Mesothelial cell of epicardium (in vitro differentiated cells): ENCODE measurements at places on chromosomes 12 and 14.
A peak's percentile ranks its signal among the peaks of the same experiment; 100 is the strongest.

DNA sequence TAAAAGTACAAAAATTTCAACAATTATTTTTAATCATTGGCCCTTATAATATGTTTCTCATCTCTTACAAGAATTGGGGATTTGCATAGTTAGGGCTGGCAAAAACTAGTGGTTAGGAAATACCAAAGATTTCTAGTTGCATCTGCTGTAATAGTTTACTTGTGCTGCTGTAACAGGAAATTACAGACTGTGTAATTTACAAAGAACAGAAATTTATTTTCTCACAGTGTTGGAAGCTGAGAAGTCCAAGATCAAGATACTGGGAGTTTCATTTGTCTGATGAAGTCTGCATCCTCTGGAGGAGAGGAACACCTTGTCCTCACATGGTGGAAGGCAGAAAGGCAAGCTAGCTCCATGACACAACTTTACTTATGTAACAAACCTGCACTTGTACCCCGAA, 157.0 kb downstream of the FLRT2 start:
- no peak overlapping the region for H3K4me3 ChIP-seq
- no peaks in the 10 kb centered on the region for H3K27me3 ChIP-seq
- no peak overlapping the region for H3K27ac ChIP-seq
- no peaks in the 10 kb centered on the region for H3K4me1 ChIP-seq
- no peaks in the 10 kb centered on the region for H3K36me3 ChIP-seq
- DNase-seq = no peak

DNA sequence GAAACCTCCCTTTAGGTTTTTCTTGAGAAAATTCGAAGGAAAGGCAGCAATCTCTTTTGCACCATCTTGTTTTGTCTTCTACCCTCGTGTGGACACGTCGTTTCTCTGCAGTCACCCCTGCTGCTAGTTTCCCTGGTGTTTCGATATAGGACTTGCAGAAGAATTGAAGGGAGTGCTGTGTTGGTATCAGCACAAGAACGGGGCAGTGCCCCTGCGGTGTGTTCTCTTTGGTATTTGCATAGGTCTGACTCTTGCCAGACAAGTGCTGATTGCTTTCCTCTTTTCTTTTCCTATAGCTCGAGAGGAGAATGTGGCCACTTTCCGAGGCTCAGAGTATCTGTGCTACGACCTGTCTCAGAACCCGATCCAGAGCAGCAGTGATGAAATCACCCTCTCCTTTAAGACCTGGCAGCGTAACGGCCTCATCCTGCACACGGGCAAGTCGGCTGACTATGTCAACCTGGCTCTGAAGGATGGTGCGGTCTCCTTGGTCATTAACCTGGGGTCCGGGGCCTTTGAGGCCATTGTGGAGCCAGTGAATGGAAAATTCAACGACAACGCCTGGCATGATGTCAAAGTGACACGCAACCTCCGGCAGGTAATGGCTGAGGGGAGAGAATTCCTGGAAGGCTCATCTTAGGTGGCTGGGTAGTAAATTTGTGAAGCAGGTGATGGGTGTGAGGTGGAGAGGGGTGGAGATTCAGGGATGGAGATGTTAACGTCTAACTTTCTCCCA, 474.8 kb downstream of the NRXN3 start:
- no peak for DNase-seq
- no peaks in the 10 kb centered on the region for H3K36me3 ChIP-seq
- H3K4me1 ChIP-seq = no peaks in the 10 kb centered on the region
- H3K4me3 ChIP-seq = no peak overlapping the region

GRCh38 chr12:47698055-47698454, 7.8 kb downstream of the RPAP3 start:
- H3K27me3 ChIP-seq = no peaks in the 10 kb centered on the region
- H3K36me3 ChIP-seq = peaks cover 34% of the 10 kb centered on the region
- no peak overlapping the region for H3K4me3 ChIP-seq
- H3K4me1 ChIP-seq = no peaks in the 10 kb centered on the region

GRCh38 chr12:51071663-51072062, 11.7 kb downstream of the CSRNP2 start:
- H3K36me3 ChIP-seq = peaks cover 28% of the 10 kb centered on the region
- H3K27ac ChIP-seq = no peak overlapping the region
- H3K4me3 ChIP-seq = no peak overlapping the region

DNA sequence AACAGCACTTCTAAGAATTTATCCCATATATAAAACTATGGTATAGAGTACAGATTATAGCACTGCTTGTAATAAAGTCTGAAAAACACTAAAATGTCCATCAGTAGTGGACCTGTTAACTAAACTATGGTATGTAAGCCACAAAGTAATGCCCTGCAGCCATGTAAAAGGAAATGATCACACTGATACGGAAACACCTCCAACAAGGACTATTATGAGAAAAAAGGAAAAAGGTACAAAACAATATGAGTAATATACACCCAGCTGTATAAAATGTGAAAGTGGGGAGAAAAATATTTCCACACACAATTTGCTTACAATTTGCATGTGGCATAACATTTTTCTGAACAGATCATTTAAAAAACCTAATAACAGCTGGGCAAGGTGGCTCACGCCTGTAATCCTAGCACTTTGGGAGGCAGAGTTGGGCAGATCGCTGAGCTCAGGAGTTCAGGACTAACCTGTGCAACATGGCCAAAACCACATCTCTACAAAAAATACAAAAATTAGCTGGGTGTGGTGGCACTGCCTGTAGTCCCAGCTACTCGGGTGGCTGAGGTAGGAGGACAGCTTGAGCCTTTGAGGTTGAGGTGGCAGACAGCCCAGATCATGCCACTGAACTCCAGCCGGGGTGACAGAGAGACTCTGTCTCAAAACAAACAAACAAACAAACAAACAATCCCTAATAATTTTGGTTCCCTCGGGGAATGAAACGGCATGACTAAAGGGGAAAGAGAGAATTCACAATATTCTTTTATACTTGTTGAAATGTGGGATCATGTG, 250.5 kb downstream of the MED13L start:
- no peaks in the 10 kb centered on the region for H3K4me1 ChIP-seq
- H3K27me3 ChIP-seq = no peaks in the 10 kb centered on the region
- no peak overlapping the region for H3K4me3 ChIP-seq
- DNase-seq = no peak

GRCh38 chr14:51236314-51236713, 3.7 kb upstream of the TMX1 start:
- H3K4me1 ChIP-seq = no peaks in the 10 kb centered on the region
- no peak for DNase-seq
- no peak overlapping the region for H3K27ac ChIP-seq
- no peak overlapping the region for H3K4me3 ChIP-seq

DNA sequence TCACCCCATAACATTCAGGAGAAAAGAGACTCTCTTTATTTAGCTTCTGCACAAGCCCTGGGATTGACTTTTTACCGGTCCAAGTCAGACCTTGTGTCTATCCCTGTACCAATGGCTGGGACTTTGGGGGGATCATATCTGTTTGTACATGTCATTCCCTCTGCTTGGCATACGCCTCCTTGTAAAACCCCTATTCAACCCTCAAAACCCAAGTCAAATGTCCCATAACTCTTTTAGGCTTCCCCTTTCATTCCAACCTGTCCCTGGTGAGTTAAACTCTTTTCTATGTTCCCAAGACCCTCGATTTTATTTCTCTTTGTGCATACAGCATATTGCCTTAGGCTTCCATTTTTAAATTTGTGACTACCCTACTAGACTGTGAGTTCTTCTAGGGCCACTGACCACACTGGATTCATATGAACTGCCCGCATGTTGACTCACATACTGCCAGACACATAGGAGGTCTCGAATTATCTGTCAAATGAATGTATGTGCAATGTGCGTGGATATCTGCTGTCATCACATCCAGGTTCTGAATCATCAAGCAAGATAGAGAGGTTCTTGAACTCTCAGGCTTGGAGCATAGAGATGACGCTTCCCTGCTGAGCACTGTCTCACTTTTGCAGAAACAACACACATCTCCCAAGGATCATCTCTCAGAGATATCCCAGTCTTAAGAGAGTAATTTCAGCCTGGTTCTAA, 548.6 kb upstream of the TBX3 start:
- DNase-seq = no peak
- H3K4me3 ChIP-seq = no peak overlapping the region
- H3K27me3 ChIP-seq = no peaks in the 10 kb centered on the region
- H3K27ac ChIP-seq = no peak overlapping the region
- H3K4me1 ChIP-seq = peaks cover 37% of the 10 kb centered on the region

DNA sequence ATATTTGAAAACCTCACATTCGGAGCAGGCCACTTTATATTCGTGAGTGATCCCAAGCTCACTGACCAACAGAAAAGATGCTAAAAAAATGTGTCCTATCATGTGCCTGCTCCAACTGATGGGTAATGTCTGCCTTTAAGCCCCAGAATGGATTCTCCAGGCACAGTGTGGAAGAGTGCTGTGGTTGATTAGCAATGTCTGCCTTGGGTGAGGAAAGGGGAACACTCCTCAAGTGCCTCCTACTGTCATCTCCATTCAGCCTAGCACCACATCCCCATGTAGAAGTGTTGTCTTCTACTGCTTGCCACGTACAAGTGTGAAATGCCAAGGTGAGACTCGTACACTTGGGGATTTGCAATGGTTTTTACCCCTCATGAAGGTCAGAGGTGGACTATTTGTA, 199.3 kb downstream of the SLC41A2 start:
- no peaks in the 10 kb centered on the region for H3K36me3 ChIP-seq
- no peak overlapping the region for H3K27ac ChIP-seq
- H3K4me3 ChIP-seq = no peak overlapping the region
- H3K4me1 ChIP-seq = no peaks in the 10 kb centered on the region

GRCh38 chr12:107344035-107344808, 250.9 kb upstream of the CRY1 start:
- H3K27ac ChIP-seq = no peak overlapping the region
- H3K4me1 ChIP-seq = peaks cover 4% of the 10 kb centered on the region
- peaks cover 43% of the 10 kb centered on the region for H3K27me3 ChIP-seq

- H3K36me3 ChIP-seq = no peaks in the 10 kb centered on the region
- H3K4me1 ChIP-seq = peaks cover 35% of the 10 kb centered on the region
- H3K4me3 ChIP-seq = peak overlapping the region; percentile 96
- DNase-seq = no peak
Observed at GRCh38 chr12:67068204-67068731, 200.9 kb upstream of the CAND1 start.

DNA sequence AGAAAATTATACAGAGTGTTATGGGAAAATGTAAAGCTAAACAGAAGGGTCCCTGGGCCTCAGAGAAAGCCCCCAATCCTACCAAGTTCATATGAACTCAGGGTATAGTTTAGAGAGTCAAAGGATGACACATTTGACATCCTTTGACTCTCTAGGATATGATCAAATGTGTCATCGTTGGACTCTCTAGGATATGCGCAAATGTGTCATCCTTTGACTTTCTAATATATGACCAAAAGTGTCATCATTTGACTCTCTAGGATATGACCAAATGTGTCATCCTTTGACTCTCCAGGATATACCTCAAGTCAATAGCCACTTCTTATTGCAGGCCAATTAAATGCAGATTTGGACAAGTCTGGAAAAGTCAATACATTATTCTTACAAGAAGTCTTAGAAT, 204.8 kb upstream of the IGF1 start:
- H3K4me1 ChIP-seq = peaks cover 3% of the 10 kb centered on the region
- DNase-seq = no peak
- H3K4me3 ChIP-seq = no peak overlapping the region
- H3K36me3 ChIP-seq = no peaks in the 10 kb centered on the region
- H3K27me3 ChIP-seq = peaks cover 1% of the 10 kb centered on the region

- peak overlapping the region; percentile 99 for H3K27ac ChIP-seq
- H3K4me3 ChIP-seq = no peak overlapping the region
- DNase-seq = no peak
- H3K27me3 ChIP-seq = no peaks in the 10 kb centered on the region
Observed at GRCh38 chr12:109464642-109465351, 12.3 kb downstream of the KCTD10 start.

DNA sequence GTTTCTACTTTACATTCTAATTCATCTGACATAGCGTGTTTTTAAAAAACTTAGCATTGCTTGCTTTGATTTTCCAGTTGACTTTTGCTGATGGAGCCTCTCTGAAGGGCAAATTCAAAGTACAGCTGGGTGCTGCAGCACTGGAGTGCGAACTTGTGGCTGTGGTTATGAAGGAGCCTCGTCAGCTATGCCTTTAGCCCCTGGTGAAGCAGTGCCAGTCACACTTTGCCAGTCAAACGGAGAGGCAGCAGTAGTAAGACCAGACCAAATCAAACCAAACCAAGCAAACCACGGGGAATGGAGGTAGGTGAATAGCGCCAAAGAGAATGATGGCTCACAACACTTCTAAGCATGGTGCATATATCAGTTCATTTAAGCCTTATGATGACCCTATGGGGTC, 15.1 kb upstream of the SLC38A2 start:
- H3K27ac ChIP-seq = peak overlapping the region; percentile 80
- peaks cover 58% of the 10 kb centered on the region for H3K4me1 ChIP-seq
- no peaks in the 10 kb centered on the region for H3K27me3 ChIP-seq
- no peak overlapping the region for H3K4me3 ChIP-seq

- DNase-seq = no peak
- no peaks in the 10 kb centered on the region for H3K36me3 ChIP-seq
- no peak overlapping the region for H3K27ac ChIP-seq
- no peak overlapping the region for H3K4me3 ChIP-seq
- H3K27me3 ChIP-seq = no peaks in the 10 kb centered on the region
- H3K4me1 ChIP-seq = peaks cover 9% of the 10 kb centered on the region
Observed at GRCh38 chr14:51518711-51519110, 133.0 kb upstream of the FRMD6 start.

- H3K36me3 ChIP-seq = no peaks in the 10 kb centered on the region
- no peaks in the 10 kb centered on the region for H3K27me3 ChIP-seq
Observed at GRCh38 chr12:63915105-63915800, 70.8 kb downstream of the SRGAP1 start.

- peaks cover 12% of the 10 kb centered on the region for H3K4me1 ChIP-seq
- H3K4me3 ChIP-seq = no peak overlapping the region
- H3K27me3 ChIP-seq = peaks cover under 1% of the 10 kb centered on the region
- DNase-seq = no peak
- H3K27ac ChIP-seq = no peak overlapping the region
Observed at GRCh38 chr12:6783828-6784227, 5.5 kb upstream of the CD4 start.

- H3K27ac ChIP-seq = no peak overlapping the region
- H3K4me1 ChIP-seq = peaks cover 8% of the 10 kb centered on the region
- peaks cover 10% of the 10 kb centered on the region for H3K36me3 ChIP-seq
- DNase-seq = no peak
- H3K27me3 ChIP-seq = no peaks in the 10 kb centered on the region
Observed at GRCh38 chr12:47249082-47249481, 169.3 kb upstream of the AMIGO2 start.

- H3K4me1 ChIP-seq = no peaks in the 10 kb centered on the region
- no peak overlapping the region for H3K27ac ChIP-seq
- no peaks in the 10 kb centered on the region for H3K27me3 ChIP-seq
Observed at GRCh38 chr14:64125270-64125669, 168.9 kb downstream of the ESR2 start.
